ENCODE measurements at places on chromosomes 4 and X.
A peak's percentile ranks its signal among the peaks of the same experiment; 100 is the strongest.

DNA sequence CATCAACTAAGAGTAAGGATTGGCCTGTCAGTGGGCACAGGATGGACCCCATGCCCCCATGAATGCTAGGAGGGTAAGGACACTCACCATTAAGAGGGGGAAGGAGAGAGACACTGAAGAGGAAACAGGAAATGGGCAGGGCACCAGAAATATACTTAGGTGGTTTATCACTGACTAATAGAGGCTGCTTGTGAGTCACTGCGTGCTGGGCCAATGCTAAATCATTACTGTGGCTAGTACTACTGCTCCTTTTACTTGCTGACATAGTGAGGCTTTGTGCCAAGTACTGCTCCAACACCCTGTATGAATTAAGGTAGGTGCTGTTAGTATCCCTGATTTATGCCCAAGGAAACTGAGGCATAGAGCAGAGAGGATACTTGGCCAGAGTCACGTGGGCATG is 130.4 kb upstream of the FRMPD4 start:
- no peak overlapping the region for H3K27ac ChIP-seq
- DNase-seq, result no peak
- H3K4me3 ChIP-seq, result no peak overlapping the region
- H3K4me1 ChIP-seq, result no peaks in the 10 kb centered on the region

DNA sequence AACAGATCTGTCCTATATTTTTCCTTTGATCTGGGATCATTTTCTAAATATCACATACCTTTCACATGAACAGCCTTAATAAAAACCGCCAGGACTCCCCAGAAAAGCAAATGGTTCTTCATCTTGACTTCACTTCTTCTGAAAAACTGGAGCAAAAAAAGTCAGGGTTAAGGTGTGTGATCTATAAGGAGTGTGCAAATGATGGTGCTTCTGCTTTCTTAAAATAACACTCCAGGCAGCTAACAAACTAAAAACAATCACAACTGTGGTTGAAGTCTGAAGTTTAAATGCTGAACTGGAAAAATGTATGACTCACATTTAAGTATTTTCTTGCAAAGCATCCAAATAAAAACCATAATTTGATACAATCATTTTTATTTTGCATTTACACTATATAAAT is at the start of gene JCHAIN:
Gene JCHAIN (minus strand): TSS at position 140 of the 400 bp plus-strand sequence. CDS start 18 bp downstream, at position 122.
- no peaks in the 10 kb centered on the region for H3K4me1 ChIP-seq
- no peaks in the 10 kb centered on the region for H3K27me3 ChIP-seq
- no peak for DNase-seq
- H3K27ac ChIP-seq, result no peak within 1 kb of the TSS

DNA sequence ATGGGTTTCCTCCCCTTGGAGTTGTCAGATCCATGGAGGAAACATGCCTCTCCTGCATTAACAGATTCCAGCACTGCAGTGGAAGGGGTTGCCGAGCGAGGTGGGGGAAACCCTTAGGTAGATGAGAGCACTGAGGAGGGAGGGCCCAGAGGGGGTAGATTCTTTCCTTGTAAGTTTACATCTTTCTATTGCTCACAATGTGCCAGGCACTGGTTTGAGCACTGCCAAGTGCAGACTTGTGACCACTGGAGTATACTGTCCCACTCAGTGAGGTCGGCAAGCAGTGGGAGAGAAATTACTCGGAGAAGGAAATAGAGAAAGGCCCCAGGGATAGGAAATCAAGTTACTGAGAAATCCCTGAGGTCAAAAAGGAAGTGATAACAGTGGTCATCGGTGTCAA is 27.8 kb upstream of the TMEM154 start:
- peaks cover 4% of the 10 kb centered on the region for H3K4me1 ChIP-seq
- no peaks in the 10 kb centered on the region for H3K36me3 ChIP-seq
- no peak for DNase-seq
- no peak overlapping the region for H3K27ac ChIP-seq
- no peak overlapping the region for H3K4me3 ChIP-seq

GRCh38 chr4:119504616-119505015 is 124.0 kb downstream of the PDE5A start:
- H3K4me3 ChIP-seq, result no peak overlapping the region
- no peaks in the 10 kb centered on the region for H3K27me3 ChIP-seq
- peaks cover 30% of the 10 kb centered on the region for H3K36me3 ChIP-seq
- DNase-seq, result no peak
- no peak overlapping the region for H3K27ac ChIP-seq
- no peaks in the 10 kb centered on the region for H3K4me1 ChIP-seq

- peaks cover 2% of the 10 kb centered on the region for H3K4me1 ChIP-seq
- no peak overlapping the region for H3K4me3 ChIP-seq
- DNase-seq, result no peak
- H3K27ac ChIP-seq, result no peak overlapping the region
These were observed 2.7 kb downstream of the KCNE5 start for GRCh38 chrX:109622270-109622669.

DNA sequence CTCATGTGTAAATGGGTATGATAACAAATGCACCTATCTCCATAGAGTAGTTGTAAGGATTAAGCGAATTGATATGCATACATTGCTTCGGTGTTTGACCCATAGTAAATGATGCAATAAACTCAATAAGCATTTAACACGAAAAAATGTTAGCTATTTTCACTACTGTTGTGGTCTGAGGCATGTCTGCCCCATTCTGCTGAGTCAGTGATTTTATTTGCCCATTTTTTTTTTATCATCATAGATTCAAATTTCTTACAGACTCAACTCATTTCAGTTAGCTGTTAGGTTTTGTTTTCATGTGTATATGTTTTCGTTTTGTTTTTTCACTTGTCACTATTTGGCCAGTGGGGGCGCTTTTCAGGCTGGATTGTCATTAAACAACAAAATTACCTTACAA is 27.8 kb upstream of the ARHGEF9 start:
- H3K4me1 ChIP-seq, result no peaks in the 10 kb centered on the region
- no peaks in the 10 kb centered on the region for H3K27me3 ChIP-seq
- no peak overlapping the region for H3K27ac ChIP-seq
- no peak for DNase-seq

- no peak for DNase-seq
- H3K27ac ChIP-seq, result no peak overlapping the region
- no peaks in the 10 kb centered on the region for H3K27me3 ChIP-seq
- no peaks in the 10 kb centered on the region for H3K4me1 ChIP-seq
These were observed 634.7 kb upstream of the FAM241A start for GRCh38 chr4:111510535-111510934.

- no peak overlapping the region for H3K27ac ChIP-seq
- no peaks in the 10 kb centered on the region for H3K36me3 ChIP-seq
- no peak for DNase-seq
- H3K27me3 ChIP-seq, result no peaks in the 10 kb centered on the region
- no peaks in the 10 kb centered on the region for H3K4me1 ChIP-seq
- H3K4me3 ChIP-seq, result no peak overlapping the region
These were observed 128.7 kb upstream of the MID1 start for GRCh38 chrX:10749113-10749512.

- H3K27ac ChIP-seq, result no peak overlapping the region
These were observed 303.6 kb downstream of the FBXW7 start for GRCh38 chr4:152232271-152232670.

- no peaks in the 10 kb centered on the region for H3K36me3 ChIP-seq
- H3K4me3 ChIP-seq, result no peak overlapping the region
- H3K4me1 ChIP-seq, result no peaks in the 10 kb centered on the region
- H3K27me3 ChIP-seq, result no peaks in the 10 kb centered on the region
These were observed 419.3 kb upstream of the ADGRL3 start for GRCh38 chr4:60780874-60781273.

DNA sequence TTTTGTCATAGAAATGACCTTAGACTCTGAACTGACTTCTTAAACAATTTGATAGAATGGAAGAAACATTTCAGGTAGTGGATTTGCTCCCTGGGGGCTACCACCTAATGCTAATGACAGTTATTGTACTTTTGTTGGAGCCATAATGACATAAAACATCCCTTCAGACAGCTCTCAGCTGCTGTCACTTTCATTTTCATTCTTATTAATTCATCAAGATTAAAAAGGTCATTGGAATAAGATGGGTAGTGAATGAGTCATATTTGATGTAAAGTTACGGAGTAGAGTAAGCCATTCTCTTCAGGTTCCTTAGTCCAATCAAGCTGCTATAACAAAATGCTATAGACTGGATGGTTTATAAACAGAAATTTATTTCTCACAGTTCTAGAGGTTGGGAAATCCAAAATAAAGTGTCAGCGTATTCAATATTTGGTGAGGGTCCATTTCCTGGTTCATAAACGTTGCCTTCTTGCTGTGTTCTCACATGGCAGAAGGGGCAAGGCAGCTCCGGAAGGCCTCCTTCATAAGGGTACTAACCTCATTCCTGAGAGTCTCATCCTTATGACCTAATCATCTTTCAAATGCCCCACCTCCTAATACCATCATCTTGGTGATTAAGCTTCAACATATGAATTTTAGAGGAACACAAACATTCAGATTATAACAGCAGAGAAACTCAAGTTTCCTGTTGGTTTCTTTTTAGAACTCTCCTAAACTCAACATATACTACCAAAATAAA is 268.5 kb downstream of the ARAP2 start:
- H3K4me3 ChIP-seq, result no peak overlapping the region
- no peaks in the 10 kb centered on the region for H3K4me1 ChIP-seq
- H3K27me3 ChIP-seq, result no peaks in the 10 kb centered on the region
- H3K27ac ChIP-seq, result no peak overlapping the region
- DNase-seq, result no peak

DNA sequence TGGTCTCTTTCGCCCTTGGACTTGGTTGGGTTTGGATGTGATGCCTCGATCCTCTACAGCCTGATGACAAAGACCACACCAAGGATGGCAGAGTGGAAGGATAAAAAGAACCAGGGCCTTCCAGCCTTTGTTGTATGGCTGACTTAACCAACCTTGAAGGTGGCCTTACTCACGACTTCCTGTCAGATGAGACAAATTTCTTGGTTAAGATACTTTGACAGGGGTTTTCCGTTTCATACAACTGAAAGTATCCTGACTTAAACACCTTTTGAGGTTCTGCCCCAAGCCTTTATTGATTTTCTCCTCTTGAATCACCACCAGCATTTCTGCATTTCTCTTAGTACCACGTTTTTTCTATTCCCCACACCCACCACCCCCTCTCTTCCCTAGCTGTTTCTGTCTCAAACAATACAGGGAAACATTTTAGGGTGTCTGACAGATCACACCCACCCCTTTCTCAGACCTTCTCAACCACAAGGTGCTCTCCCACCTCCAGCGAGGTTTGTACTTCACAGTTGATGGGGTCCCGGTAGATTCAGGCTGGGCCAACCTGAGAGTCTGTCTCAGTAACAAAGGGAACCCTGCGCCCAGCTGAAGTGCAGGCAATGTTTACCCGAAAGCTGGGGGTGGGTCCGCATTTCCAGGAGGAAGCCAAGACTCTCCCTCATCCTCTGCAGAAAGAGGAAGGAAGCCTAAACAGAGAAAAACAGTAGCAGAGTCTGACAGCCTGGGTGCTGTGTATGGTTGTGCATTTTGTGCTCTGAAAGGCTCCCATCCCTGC is 5.0 kb upstream of the TSPAN5 start:
- H3K4me1 ChIP-seq, result peaks cover 32% of the 10 kb centered on the region
- peak overlapping the region; percentile 70 for H3K27ac ChIP-seq
- H3K36me3 ChIP-seq, result no peaks in the 10 kb centered on the region

- no peak for DNase-seq
- H3K4me1 ChIP-seq, result no peaks in the 10 kb centered on the region
- H3K27ac ChIP-seq, result no peak overlapping the region
- no peaks in the 10 kb centered on the region for H3K36me3 ChIP-seq
These were observed 2.8 kb upstream of the CRLF2 start for GRCh38 chrX:1215123-1215823.

- no peaks in the 10 kb centered on the region for H3K36me3 ChIP-seq
- H3K27me3 ChIP-seq, result no peaks in the 10 kb centered on the region
- H3K4me3 ChIP-seq, result no peak overlapping the region
- H3K4me1 ChIP-seq, result peaks cover 25% of the 10 kb centered on the region
- H3K27ac ChIP-seq, result no peak overlapping the region
- no peak for DNase-seq
These were observed 43.1 kb downstream of the GASK1B start for GRCh38 chr4:158129694-158130093.

Data from suprapubic skin (tissue), 4 donors.